HepG2 (cell line): ENCODE measurements at places on chromosomes 6 and 20. TPM values are rescaled to one million over a fixed set of nuclear protein-coding genes. Genes with fewer than 3 reads are reported as not detected.

Gene C6orf15
- polyA plus RNA-seq, result not detected in 2 replicates

Gene ADGRF5
- polyA plus RNA-seq, result not detected in 2 replicates

Gene DDO
- polyA plus RNA-seq, result 6.1 and 6.4 TPM in 2 replicates

Gene SLC22A7
- polyA plus RNA-seq, result 5.3 and 12.3 TPM in 2 replicates

Gene C6orf52
- polyA plus RNA-seq, result 0.50 TPM in 1 of 2 replicates, not detected in the other

Gene ADGRF4
- polyA plus RNA-seq, result 0.01 TPM in 1 of 2 replicates, not detected in the other

Gene ZNF391
- 0.78 and 0.97 TPM in 2 replicates for polyA plus RNA-seq

Gene FRMD1
- polyA plus RNA-seq, result 0.01 and 0.09 TPM in 2 replicates

Gene PRDM13
- polyA plus RNA-seq, result not detected in 2 replicates

Gene JAG1
- 43.0 and 47.1 TPM in 2 replicates for polyA plus RNA-seq

Gene CD24
- polyA plus RNA-seq, result 16.6 and 30.5 TPM in 2 replicates

Gene WRNIP1
- 73.4 and 77.7 TPM in 2 replicates for polyA plus RNA-seq

Gene CALHM5
- not detected in 2 replicates for polyA plus RNA-seq

Gene DLK2
- polyA plus RNA-seq, result 3.8 and 5.9 TPM in 2 replicates

Gene ALDH8A1
- 0.68 and 1.1 TPM in 2 replicates for polyA plus RNA-seq

Gene PPDPF
- polyA plus RNA-seq, result 1.8 and 2.2 TPM in 2 replicates

Gene FANCE
- 7.1 and 7.9 TPM in 2 replicates for polyA plus RNA-seq

Gene SPATS1
- polyA plus RNA-seq, result not detected in 2 replicates

Gene GMDS
- 105 and 112 TPM in 2 replicates for polyA plus RNA-seq

Gene RBBP9
- polyA plus RNA-seq, result 25.1 and 28.0 TPM in 2 replicates

Gene IMPG1
- not detected in 2 replicates for polyA plus RNA-seq

Gene LIME1
- polyA plus RNA-seq, result 13.0 and 23.5 TPM in 2 replicates

Gene GPR63
- polyA plus RNA-seq, result 0.01 TPM in 2 replicates

Gene ENPP5
- polyA plus RNA-seq, result not detected in 2 replicates

Gene MAP1LC3A
- not detected in 2 replicates for polyA plus RNA-seq

Gene LCA5
- polyA plus RNA-seq, result 0.56 and 0.84 TPM in 2 replicates

Gene TGM2
- polyA plus RNA-seq, result 46.4 and 52.3 TPM in 2 replicates

Gene HLA-DQA2
- polyA plus RNA-seq, result not detected in 2 replicates

Gene IRAK1BP1
- 0.68 and 0.86 TPM in 2 replicates for polyA plus RNA-seq

Gene MUC21
- polyA plus RNA-seq, result not detected in 2 replicates

Gene FOXA2
- polyA plus RNA-seq, result 8.8 and 12.2 TPM in 2 replicates

Gene F13A1
- polyA plus RNA-seq, result not detected in 2 replicates

Gene PSORS1C2
- polyA plus RNA-seq, result not detected in 2 replicates

Gene SLC17A1
- polyA plus RNA-seq, result 2.1 TPM in 2 replicates

Gene SMPDL3A
- polyA plus RNA-seq, result 17.3 and 21.0 TPM in 2 replicates

Gene DOK5
- not detected in 2 replicates for polyA plus RNA-seq

Gene NOTCH4
- 0.83 and 1.2 TPM in 2 replicates for polyA plus RNA-seq

Gene TCF21
- not detected in 2 replicates for polyA plus RNA-seq

Gene SRMS
- polyA plus RNA-seq, result 0.09 TPM in 1 of 2 replicates, not detected in the other

Gene FAM83B
- polyA plus RNA-seq, result not detected in 2 replicates

Gene TINAG
- polyA plus RNA-seq, result 0.08 TPM in 1 of 2 replicates, not detected in the other

Gene GPLD1
- 6.0 and 6.2 TPM in 2 replicates for polyA plus RNA-seq

Gene AAR2
- polyA plus RNA-seq, result 45.2 and 50.5 TPM in 2 replicates

Gene HNF4A
- polyA plus RNA-seq, result 80.9 and 112 TPM in 2 replicates

Gene GCLC
- polyA plus RNA-seq, result 21.5 and 35.3 TPM in 2 replicates

Gene TTLL9
- polyA plus RNA-seq, result 0.05 TPM in 1 of 2 replicates, not detected in the other

Gene LRRN4
- 0.10 and 0.15 TPM in 2 replicates for polyA plus RNA-seq

Gene CLPSL1
- not detected in 2 replicates for polyA plus RNA-seq

Gene ZC3H12D
- 1.2 and 1.7 TPM in 2 replicates for polyA plus RNA-seq

Gene RFX6
- polyA plus RNA-seq, result 0.04 TPM in 1 of 2 replicates, not detected in the other

Gene NFKBIL1
- 9.7 and 13.7 TPM in 2 replicates for polyA plus RNA-seq

Gene PGC
- 397 and 426 TPM in 2 replicates for polyA plus RNA-seq

Gene VWA7
- polyA plus RNA-seq, result 3.3 and 4.4 TPM in 2 replicates

Gene SLC16A10
- 4.5 and 8.2 TPM in 2 replicates for polyA plus RNA-seq

Gene VAPB
- polyA plus RNA-seq, result 40.5 and 48.5 TPM in 2 replicates
